ENCODE measurements at places on chromosomes 12 and 14. TPM values are rescaled to one million over a fixed set of nuclear protein-coding genes. Genes with fewer than 3 reads are reported as not detected.

DNA sequence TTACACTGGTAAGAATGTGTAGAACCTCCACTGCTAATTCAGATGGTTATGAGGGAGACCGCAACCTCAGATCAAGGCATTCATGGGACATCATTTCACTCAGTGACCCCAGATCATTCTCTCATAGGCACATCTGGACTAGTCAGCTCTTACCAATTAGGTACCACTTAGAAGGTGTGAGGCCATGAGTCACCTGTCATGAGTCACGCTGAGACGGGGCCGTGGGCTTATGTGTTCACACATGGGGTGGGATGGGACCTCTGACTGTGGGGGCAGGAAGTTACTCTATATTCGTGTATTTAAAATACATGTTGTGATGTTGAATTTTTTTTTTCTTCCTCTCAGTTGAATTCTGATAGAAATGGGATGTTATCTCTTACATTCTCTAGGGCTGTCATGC, 55.9 kb downstream of the CCDC92 start:
- no peak for DNase-seq

DNA sequence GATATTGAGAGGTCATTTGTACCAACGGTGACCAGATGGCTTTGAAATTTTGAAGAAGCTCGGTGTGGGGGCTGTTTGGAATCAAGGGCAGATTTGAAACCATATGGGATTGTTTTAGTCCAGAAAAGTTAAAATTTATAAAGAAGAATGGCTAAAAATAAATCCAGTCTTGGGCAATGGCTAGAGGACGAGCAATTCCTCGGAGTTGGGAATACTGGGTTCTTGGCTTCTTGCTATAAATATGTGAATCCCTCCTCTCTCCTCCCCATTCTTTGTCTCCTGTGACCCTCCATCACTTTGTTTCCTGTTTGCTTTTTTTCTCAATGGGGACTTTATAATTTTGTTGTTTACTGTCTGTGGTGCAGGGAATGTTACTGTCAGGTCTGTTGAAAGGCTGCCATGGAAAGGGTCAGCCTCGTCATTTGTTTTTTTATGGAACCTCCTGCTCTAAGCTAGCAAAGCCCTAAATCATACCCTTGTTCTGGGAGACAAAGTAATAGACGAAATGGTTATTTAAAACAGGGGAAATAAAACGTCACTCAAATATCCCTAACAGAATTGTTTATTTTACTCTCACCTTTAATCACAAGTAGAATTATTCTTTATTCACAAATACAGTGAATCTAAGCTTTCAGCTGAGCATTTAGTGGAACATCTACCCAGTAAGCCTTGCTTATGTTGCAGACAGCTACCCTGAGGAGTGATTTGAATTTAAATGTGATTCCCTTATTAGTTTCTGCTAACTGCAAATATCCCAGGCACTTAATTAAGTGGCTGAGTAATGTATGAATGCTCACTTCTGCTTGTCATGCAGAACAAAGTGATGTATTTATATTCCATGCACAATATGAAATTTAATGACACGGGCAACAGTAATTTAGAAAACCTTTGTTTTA, 273.1 kb upstream of the NOVA1 start:
- DNase-seq = no peak

GRCh38 chr12:56146492-56147460, 5.6 kb upstream of the MYL6B start:
- DNase-seq = no peak

GRCh38 chr12:116640281-116640680, 81.1 kb downstream of the MAP1LC3B2 start:
- no peak for DNase-seq

GRCh38 chr12:80837342-80837978, 100.3 kb downstream of the LIN7A start:
- DNase-seq = no peak

DNA sequence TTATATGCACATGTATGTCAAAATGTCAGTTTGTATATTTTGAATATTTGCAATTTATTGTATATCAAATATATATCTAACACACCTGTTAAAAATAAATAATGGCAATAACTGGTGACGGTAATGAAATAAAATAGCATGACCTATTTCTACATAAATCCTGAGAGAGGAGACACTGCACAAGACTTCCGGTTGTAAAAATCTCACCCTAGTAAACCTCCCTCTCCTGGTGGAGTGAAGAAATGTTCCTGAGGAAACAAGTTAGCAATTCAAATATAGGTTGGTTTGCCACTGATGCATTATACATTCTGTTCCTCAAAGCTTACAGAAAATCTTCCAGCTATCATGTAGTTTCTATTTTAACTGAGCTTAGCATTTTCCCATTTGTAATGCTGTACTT, 166.1 kb upstream of the SYT10 start:
- no peak for DNase-seq

GRCh38 chr14:51855234-51855633, 5.2 kb upstream of the GNG2 start:
- no peak for DNase-seq

GRCh38 chr14:88559852-88560251, 3.0 kb upstream of the ZC3H14 start:
- DNase-seq = no peak

- DNase-seq = no peak
Measured at GRCh38 chr14:32012062-32012461, 65.0 kb upstream of the ARHGAP5 start.

DNA sequence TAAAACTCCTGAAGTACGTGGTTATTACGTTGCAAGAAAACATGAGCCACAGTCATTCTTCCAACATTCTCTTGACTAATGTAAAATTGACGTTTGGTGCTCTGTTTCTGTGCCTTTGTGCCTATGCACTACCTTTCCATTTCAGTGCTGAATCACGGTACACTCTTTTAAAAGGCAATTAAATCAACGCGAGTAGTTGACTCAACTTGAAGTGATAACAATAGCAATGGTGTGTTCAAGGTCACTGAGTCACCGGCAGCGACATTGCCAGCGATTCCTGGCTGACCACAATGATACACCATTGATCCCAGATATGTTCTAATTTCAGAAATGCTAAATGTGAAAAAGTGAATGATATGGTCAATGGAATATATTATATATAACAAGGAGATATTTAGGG, 17.8 kb downstream of the AK7 start:
- DNase-seq = no peak

- no peak for DNase-seq
Measured at GRCh38 chr14:61266436-61266835, 14.7 kb downstream of the TMEM30B start.

- DNase-seq = no peak
Measured at GRCh38 chr14:104784846-104785707, 10.5 kb downstream of the AKT1 start.

DNA sequence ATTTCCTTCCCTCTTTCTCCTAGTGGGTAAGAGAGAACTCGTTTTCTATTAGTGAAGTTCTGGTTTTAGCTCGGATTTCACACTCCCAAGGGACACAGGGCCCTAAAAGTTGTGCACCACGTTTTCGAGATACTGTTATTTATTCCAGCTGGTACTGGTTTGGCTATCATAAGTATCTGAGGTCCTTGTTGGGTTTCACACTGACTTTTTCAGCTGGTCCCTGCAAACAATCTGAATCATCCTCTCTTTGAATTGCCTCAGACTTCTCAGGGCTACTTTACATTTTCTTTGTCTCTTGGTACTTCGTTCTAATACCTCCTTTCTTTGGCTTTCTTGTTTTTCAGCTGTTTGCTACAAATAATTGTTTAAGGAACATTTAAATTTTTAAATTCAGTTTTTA, 75.7 kb downstream of the SCN8A start:
- DNase-seq = no peak

DNA sequence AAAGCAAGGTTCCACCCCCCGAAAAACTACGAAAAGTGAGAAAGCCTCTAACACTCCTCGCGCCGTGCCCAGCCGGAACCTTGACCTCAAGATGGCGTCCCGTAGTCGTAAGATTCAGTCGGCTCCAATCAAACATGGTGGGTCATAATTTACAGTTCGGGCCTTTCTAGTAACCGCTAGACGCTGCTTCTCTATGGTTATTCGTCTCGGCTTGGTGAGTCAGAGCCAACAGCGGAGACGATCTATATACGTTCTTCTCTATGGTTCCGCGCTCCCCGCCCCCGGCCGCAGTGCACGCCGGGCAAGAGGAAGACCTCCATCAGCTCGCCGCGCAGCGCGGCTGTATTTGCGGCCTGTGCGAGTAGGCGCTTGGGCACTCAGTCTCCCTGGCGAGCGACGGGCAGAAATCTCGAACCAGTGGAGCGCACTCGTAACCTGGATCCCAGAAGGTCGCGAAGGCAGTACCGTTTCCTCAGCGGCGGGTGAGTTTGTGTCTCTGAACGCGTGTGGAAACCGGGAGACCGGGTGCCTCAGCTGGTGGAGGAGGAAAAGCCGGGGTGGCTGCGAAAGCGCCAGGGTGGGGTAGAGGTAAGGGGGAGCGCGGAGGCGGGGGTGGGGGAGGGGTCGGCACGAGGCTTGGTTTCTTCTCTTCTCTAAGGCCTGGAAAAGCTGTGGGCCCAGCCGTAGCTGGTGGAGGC, at the start of gene RBM25:
RBM25 (plus strand) TSS at position 311 of the 698 bp plus-strand sequence. CDS start 13,108 bp downstream, outside the sequence.
- DNase-seq = peak; percentile 97

- DNase-seq = no peak
Measured at GRCh38 chr12:22626406-22626805, 1.4 kb downstream of the ETNK1 start.

- no peak for DNase-seq
Measured at GRCh38 chr12:76020731-76021672, 10.6 kb downstream of the PHLDA1 start.

- DNase-seq = no peak
Measured at GRCh38 chr12:23952071-23952470, 2.6 kb upstream of the SOX5 start.

Gene FBXO21
- total RNA-seq = 19.2 TPM

Gene ASB2
- 0.20 TPM for total RNA-seq

Gene SOAT2
- 0.25 TPM for total RNA-seq

Gene C14orf180
- total RNA-seq = 2.4 TPM

Gene APEX1
- 50.9 TPM for total RNA-seq

Gene LRFN5
- 0.05 TPM for total RNA-seq

Gene LRIG3
- 10.8 TPM for total RNA-seq

Gene LUM
- total RNA-seq = 4.9 TPM

Gene PNP
- total RNA-seq = 45.0 TPM

Gene PLA2G1B
- 3.0 TPM for total RNA-seq

Measured in left lobe of liver (tissue), 2 donors.